ENCODE measurements at places on chromosomes 16 and 17. TPM values are rescaled to one million over a fixed set of nuclear protein-coding genes. Genes with fewer than 3 reads are reported as not detected.

- peak overlapping the region; percentile 94 for H3K27ac ChIP-seq
- peaks cover 38% of the 10 kb centered on the region for H3K4me1 ChIP-seq
- DNase-seq = peak; percentile 69
- H3K36me3 ChIP-seq = peaks cover 8% of the 10 kb centered on the region
- H3K4me3 ChIP-seq = peak overlapping the region; percentile 63
Measured at GRCh38 chr17:62791767-62792446, 16.2 kb downstream of the MARCHF10 start.

Gene NTN3
- total RNA-seq = not detected

DNA sequence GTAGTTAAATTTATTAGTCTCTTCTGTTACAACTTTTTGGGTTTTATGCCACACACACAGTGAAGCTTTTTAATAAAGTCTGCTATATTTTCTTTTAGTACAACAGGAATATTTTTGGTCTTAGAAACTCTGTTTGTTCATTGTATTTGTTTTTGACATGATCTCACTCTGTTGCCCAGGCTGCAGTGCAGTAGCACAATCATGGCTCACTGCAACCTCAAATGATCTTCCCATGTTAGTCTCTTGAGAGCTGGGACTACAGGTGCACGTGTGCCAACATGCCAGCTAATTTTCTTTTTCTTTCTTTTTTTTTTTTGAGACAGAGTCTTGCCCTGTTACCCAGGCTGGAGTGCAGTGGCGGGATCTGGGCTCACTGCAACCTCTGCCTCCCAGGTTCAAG lies 27.1 kb downstream of the PPM1D start:
- H3K4me1 ChIP-seq = no peaks in the 10 kb centered on the region
- no peaks in the 10 kb centered on the region for H3K27me3 ChIP-seq
- H3K4me3 ChIP-seq = no peak overlapping the region
- no peaks in the 10 kb centered on the region for H3K36me3 ChIP-seq
- H3K27ac ChIP-seq = no peak overlapping the region

Gene TELO2
- total RNA-seq = 84.9 TPM

DNA sequence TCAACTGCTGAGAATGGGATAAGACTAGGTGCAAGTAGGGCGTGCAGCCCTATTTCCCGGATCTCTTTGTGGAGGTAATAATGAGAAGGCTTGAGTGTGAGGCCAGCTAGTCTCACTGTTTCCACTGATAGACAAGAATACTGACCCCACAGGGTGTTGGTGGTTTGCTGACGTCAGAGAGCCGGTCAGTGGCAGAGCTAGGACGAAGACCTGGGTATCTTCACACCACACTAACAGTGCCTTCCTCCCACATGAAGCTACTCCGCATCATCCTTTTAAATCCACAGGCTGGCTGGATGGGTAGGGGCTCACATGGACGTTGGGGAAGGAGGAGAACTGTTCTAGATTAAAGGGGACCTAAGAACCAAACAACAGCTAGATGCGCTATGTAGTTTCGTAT lies 68.0 kb downstream of the ZFHX3 start:
- H3K36me3 ChIP-seq = no peaks in the 10 kb centered on the region
- DNase-seq = no peak
- no peaks in the 10 kb centered on the region for H3K27me3 ChIP-seq
- no peak overlapping the region for H3K4me3 ChIP-seq
- H3K27ac ChIP-seq = no peak overlapping the region
- H3K4me1 ChIP-seq = no peaks in the 10 kb centered on the region

- H3K4me1 ChIP-seq = peaks cover 6% of the 10 kb centered on the region
- H3K27me3 ChIP-seq = peaks cover 43% of the 10 kb centered on the region
- H3K36me3 ChIP-seq = no peaks in the 10 kb centered on the region
- DNase-seq = no peak
Measured at GRCh38 chr17:82377924-82378740, 6.6 kb downstream of the UTS2R start.

DNA sequence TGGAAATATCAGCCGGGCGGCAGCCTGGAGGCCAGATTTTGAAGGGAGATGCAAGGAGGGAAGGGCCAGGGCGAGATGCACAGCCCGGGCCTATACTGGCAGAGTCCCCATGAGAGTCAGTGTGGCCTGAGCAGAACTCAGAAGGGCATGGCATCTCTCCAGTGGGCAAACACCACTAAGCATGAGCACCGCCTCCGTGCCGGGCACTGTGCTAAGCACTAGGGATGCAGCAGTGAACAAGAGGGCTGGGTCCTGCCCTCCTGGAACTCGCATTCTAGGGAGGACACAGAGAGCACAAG lies 33.5 kb downstream of the TK2 start:
- peak overlapping the region; percentile 60 for H3K4me3 ChIP-seq
- no peak for DNase-seq
- H3K27me3 ChIP-seq = no peaks in the 10 kb centered on the region
- peaks cover 70% of the 10 kb centered on the region for H3K36me3 ChIP-seq
- peak overlapping the region; percentile 99 for H3K27ac ChIP-seq
- H3K4me1 ChIP-seq = peaks cover 82% of the 10 kb centered on the region

DNA sequence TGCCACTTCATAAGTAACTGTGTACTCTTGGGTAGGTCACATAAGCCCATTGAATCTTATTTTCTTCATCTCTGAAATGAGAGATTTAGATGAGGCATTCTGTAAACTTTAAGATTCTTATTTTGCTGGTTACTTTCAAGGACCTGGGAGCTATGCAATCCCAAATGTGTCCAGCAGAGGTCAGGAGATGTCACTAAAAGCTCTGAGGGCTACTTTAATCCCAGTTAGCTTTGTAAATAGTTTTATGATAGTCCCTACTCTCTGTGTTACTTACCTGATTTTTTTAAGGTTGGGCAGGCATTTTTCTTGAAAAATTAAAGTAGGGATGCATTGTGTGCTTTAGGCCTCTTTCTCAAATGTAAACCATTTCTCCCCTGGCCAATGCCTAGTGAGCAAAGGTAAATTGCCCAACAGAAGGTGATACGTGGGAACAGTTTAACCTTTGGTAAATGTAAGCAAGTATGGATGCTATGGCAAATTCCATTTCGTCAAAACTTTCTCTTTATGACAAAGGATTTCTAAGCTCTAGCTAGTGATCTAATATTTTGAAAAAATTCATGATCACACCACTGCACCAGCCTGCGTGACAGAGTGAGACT lies 57.1 kb upstream of the WSB1 start:
- peaks cover 5% of the 10 kb centered on the region for H3K36me3 ChIP-seq
- H3K27ac ChIP-seq = no peak overlapping the region
- peak; percentile 74 for DNase-seq
- H3K4me3 ChIP-seq = no peak overlapping the region
- peaks cover 22% of the 10 kb centered on the region for H3K4me1 ChIP-seq
- H3K27me3 ChIP-seq = no peaks in the 10 kb centered on the region

GRCh38 chr16:78562650-78563049 lies 463.2 kb downstream of the WWOX start:
- DNase-seq = no peak
- no peak overlapping the region for H3K4me3 ChIP-seq
- H3K27ac ChIP-seq = no peak overlapping the region
- no peaks in the 10 kb centered on the region for H3K27me3 ChIP-seq
- no peaks in the 10 kb centered on the region for H3K4me1 ChIP-seq

Gene LHX1
- 0.35 TPM for total RNA-seq

- H3K36me3 ChIP-seq = peaks cover 47% of the 10 kb centered on the region
- H3K27me3 ChIP-seq = no peaks in the 10 kb centered on the region
- H3K4me3 ChIP-seq = peak overlapping the region; percentile 83
- peaks cover 53% of the 10 kb centered on the region for H3K4me1 ChIP-seq
- H3K27ac ChIP-seq = peak overlapping the region; percentile 95
- peak; percentile 87 for DNase-seq
Measured at GRCh38 chr17:78315355-78316114, 44.3 kb downstream of the SOCS3 start.

DNA sequence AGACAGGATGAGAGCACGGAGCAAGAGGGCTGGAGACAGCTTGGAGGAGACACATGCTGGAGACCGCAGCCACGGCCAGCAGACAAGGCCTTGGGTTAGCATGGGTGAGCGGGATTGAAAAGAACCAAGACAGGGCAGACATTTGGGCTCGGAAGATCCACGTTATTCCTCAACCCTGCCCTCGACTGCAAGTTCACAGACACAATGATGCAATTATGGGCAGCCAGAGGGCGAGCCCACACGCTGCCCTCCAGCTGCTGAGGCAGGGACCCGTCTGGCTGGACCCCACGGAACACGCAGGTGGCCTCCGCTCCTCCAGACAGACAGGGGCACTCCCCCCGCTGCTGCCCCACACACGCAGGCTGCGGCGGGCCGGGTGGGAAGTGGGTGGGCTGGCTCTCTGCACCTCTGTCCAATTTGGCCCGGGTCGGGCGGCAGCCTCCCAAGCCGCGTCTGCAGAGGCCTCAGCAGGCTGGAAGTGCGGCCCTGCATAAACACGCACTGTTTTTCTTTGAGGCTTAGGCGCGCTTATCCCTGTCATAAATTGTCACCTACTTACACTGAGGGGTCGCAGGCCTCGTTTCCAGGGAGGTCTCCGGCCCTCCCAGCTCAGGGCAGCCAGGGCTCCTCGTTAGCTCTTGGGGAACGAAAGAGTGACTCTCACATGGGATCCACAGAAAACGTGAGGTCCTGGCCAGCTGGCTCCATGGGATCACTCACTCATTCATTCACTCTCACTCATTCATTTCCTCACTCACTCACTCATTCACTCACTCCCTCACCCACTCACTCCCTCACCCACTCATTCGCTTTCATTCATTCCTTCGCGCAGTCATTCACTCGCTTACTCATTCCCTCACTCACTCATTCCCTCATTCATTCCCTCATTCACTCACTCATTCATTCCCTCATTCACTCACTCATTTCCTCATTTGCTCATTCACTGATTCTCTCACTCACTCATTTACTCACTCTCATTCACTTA lies 303.9 kb downstream of the C16orf95 start:
- no peak overlapping the region for H3K27ac ChIP-seq
- H3K27me3 ChIP-seq = peaks cover 13% of the 10 kb centered on the region
- no peaks in the 10 kb centered on the region for H3K36me3 ChIP-seq
- no peak for DNase-seq
- no peak overlapping the region for H3K4me3 ChIP-seq

GRCh38 chr17:28507567-28508203 lies 1.5 kb downstream of the FOXN1 start:
- no peaks in the 10 kb centered on the region for H3K36me3 ChIP-seq
- peaks cover 6% of the 10 kb centered on the region for H3K4me1 ChIP-seq
- no peak for DNase-seq
- H3K27ac ChIP-seq = no peak overlapping the region

- DNase-seq = no peak
- H3K27ac ChIP-seq = no peak overlapping the region
- H3K36me3 ChIP-seq = peaks cover 84% of the 10 kb centered on the region
- H3K4me3 ChIP-seq = no peak overlapping the region
- H3K4me1 ChIP-seq = no peaks in the 10 kb centered on the region
Measured at GRCh38 chr16:89895482-89896250, 22.3 kb downstream of the TCF25 start.

Gene SREBF1
- 104 TPM for total RNA-seq

Gene PYY
- total RNA-seq = not detected

- DNase-seq = no peak
- no peak overlapping the region for H3K4me3 ChIP-seq
- no peak overlapping the region for H3K27ac ChIP-seq
- H3K27me3 ChIP-seq = peaks cover 31% of the 10 kb centered on the region
Measured at GRCh38 chr16:28052274-28053128, 11.0 kb downstream of the GSG1L start.

GRCh38 chr17:28018439-28019070 lies 23.9 kb upstream of the NLK start:
- no peaks in the 10 kb centered on the region for H3K4me1 ChIP-seq
- no peaks in the 10 kb centered on the region for H3K36me3 ChIP-seq
- DNase-seq = no peak
- H3K27ac ChIP-seq = no peak overlapping the region
- no peak overlapping the region for H3K4me3 ChIP-seq

- no peak overlapping the region for H3K4me3 ChIP-seq
- peaks cover 26% of the 10 kb centered on the region for H3K27me3 ChIP-seq
- no peaks in the 10 kb centered on the region for H3K4me1 ChIP-seq
- no peak overlapping the region for H3K27ac ChIP-seq
Measured at GRCh38 chr17:43562679-43563599, 16.8 kb upstream of the ETV4 start.

DNA sequence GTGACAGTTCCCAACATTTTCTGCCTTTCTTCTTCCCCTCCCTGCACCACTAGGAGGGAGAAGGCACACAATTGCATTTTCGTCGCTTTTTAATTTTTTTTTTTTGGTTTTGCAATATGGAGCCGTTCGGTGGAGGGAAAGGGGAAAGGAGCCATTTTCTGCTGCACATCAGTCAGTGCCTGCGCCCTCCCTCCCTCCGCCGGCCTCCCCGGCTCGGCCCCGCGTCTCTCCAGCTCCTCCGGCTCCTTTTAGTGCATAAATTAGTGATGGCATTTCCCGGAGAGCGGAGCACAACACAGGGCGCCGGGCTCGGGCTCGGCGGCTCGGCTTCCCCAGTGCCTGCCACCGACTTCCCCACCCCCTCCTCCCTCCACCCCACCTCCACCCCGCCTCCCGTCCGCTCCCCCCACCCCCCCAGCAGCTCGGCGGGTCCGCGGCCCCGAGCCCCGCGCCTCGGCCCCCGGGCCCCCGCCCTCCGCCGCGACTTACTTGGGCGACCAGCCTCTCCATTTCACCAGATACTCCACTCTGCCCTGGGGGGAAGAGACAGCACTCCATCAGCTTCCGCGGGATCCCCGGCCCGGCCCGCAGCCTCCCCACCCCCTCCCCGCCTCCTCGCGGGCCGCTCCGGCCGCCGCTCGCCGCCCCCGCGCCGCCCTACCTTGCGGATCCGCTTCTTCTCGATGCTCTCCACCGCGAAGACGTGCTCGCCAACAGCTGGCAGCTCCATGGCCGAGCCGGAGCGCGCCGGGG lies 542 bp downstream of the CBX4 start:
- peaks cover 83% of the 10 kb centered on the region for H3K36me3 ChIP-seq
- H3K27ac ChIP-seq = peak overlapping the region; percentile 69
- DNase-seq = no peak
- peaks cover 19% of the 10 kb centered on the region for H3K4me1 ChIP-seq

GRCh38 chr17:4345581-4346252 lies 20.8 kb downstream of the UBE2G1 start:
- no peaks in the 10 kb centered on the region for H3K36me3 ChIP-seq
- H3K27me3 ChIP-seq = no peaks in the 10 kb centered on the region
- no peak for DNase-seq
- H3K4me1 ChIP-seq = no peaks in the 10 kb centered on the region
- H3K4me3 ChIP-seq = no peak overlapping the region
- no peak overlapping the region for H3K27ac ChIP-seq

Measured in Calu3 (cell line).